Substantia nigra (tissue), 51 donors: ENCODE measurements at places on chromosomes 13 and 19.

GRCh38 chr13:112928972-112929782, 39.8 kb upstream of the MCF2L start:
- no peak for DNase-seq

DNA sequence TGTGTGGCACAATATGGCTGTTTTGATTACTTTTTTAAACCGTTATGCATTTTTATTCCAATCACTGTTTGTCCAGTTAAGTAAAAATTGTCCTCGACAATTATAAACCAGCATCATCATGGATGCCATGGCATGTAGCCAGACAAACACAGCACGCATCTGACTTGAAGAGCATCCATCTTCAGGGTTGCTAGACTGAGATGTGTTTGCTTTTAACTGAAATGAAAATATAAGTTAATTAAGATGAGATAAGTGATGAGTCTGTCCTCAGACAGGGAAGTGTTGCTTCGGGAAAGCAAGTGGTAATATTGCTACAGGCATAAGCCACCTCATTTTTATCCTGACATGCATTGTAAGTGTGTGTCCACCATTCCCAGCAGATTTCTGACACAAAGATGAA, 92.8 kb upstream of the TPP2 start:
- DNase-seq, result no peak

GRCh38 chr13:79398127-79398526, 7.9 kb downstream of the RBM26 start:
- no peak for DNase-seq

GRCh38 chr19:13053761-13054625, 48.7 kb downstream of the LYL1 start:
- peak; percentile 57 for DNase-seq

DNA sequence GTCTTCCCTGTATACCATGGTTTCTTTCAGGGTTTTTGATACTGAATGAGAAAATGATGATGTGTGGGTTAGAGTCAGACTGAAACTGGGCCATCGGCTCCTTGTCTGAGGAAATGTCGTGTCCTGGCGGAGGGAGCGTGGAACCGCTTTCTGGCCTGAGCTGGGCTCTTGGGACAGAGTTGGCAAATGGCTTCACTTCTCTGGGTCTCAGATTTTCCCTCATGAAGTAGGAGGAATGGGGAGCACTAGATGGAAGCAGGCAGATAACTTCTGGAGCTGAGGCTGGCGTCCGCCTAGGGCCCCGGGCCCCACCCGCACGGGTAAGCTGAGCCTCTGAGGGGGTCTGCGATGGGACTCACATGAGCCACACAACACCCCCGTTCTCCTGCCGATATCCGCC, 133.3 kb upstream of the WASF3 start:
- no peak for DNase-seq

DNA sequence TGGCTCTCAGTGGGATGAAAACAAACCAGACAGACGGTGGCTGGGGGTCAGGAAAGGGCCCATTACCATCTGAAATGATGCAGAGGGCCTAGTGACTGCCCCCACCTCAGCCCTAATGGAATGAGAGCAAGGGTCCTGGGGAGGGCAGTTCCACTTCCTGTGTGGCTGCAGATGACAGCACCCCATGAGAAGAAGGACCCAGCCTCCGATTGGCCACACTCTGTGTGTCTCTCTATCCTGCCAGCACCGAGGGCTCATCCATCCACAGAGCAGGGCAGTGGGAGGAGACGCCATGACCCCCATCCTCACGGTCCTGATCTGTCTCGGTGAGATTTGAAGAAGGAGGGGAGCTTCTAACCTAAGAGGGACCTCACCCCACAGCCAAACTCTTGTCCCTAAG, 498 bp downstream of the LILRB1 start:
- no peak for DNase-seq

DNA sequence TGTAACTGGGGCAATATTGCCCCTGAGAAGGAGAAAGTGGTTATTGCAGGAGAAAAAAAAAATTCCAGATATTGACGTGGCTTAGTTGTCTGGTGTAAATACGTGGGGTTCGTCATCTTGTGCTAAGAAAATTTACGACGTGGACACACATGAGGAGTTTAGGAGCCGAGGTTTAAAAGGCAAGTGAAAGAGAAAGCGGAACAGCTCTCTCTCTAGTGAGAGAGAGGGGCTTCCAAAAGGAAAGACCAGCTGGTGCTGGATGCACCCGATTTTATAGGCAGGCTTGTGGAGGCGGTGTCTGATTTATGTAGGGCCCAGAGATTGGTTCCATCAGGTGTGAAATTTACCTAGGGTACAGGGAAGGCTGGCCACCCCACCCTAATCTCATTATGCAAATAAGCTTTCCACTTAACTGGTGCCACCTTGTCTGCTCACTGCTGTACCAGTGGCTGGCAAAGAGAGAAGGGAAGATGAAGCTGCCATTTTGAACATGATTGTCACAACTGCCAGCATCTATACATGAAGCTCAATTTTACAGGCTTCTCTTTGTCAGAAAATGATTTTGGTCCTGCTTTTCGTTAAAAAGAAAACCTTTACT, 845.1 kb downstream of the DACH1 start:
- DNase-seq, result no peak

GRCh38 chr13:98983182-98983581, 5.3 kb upstream of the DOCK9 start:
- DNase-seq, result no peak
